Smooth muscle cell of trachea (primary cell): ENCODE measurements at places on chromosomes 7 and 10. TPM values are rescaled to one million over a fixed set of nuclear protein-coding genes. Genes with fewer than 3 reads are reported as not detected.

CRPPA gene
- total RNA-seq = 1.2 and 2.0 TPM in 2 replicates

HPS6 gene
- total RNA-seq = 41.7 and 62.5 TPM in 2 replicates

TRIM24 gene
- 6.3 and 6.8 TPM in 2 replicates for total RNA-seq

BMI1 gene
- total RNA-seq = 58.4 and 65.2 TPM in 2 replicates

DOCK1 gene
- 86.0 and 108 TPM in 2 replicates for total RNA-seq

IL2RA gene
- not detected in 2 replicates for total RNA-seq

COL17A1 gene
- under 0.01 and 1.6 TPM in 2 replicates for total RNA-seq

SPDYE16 gene
- 0.33 and 0.44 TPM in 2 replicates for total RNA-seq

GPC2 gene
- total RNA-seq = 1.8 and 2.6 TPM in 2 replicates

CYP3A5 gene
- total RNA-seq = 0.17 and 0.44 TPM in 2 replicates

CYP26C1 gene
- under 0.01 TPM in 1 of 2 replicates, not detected in the other for total RNA-seq

MBL2 gene
- total RNA-seq = not detected in 2 replicates

MBLAC1 gene
- total RNA-seq = 2.5 and 3.6 TPM in 2 replicates

RPEL1 gene
- under 0.01 and 0.15 TPM in 2 replicates for total RNA-seq

ELAPOR2 gene
- total RNA-seq = 4.0 and 4.2 TPM in 2 replicates

RAMP3 gene
- 0.58 and 1.8 TPM in 2 replicates for total RNA-seq
